ENCODE measurements at places on chromosomes 7 and 10.

- no peak for DNase-seq
These were observed 216.5 kb upstream of the TMEM196 start for GRCh38 chr7:19989906-19990305.

DNA sequence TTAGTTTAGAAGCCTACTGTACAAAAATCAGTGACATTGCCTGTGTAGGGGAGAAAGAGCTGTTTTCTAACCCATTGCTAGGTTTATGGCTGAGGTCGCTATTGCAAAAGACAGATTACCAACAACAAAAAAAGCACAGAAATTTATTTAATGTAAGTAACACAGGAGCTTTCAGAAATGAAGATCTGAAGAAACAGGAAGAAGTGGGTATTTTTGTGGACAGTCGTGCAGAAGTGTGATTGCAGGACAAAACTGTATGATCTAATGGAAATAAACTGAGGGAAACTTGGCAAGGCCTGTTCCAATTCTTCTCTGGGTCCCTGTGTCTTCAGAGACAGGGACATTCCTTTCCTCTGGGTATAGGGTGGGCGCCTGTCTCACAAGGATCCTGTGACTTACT is 87.4 kb downstream of the APBB1IP start:
- no peak for DNase-seq

DNA sequence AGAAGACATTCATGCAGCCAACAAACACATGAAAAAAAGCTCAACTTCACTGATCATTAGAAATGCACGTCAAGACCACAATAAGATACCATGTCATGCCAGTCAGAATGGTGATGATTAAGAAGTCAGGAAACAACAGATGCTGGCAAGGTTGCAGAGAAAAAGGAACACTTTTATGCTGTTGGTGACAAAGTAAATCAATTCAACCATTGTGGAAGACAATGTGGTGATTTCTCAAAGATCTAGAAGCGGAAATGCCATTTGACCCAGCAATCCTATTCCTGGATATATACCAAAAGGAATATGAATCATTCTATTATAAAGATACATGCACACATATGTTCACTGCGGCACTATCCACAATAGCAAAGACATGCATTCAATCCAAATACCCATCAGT is 77.6 kb downstream of the C10orf90 start:
- DNase-seq: no peak

- DNase-seq: no peak
These were observed 28.2 kb downstream of the UBE2H start for GRCh38 chr7:129924602-129925001.
